ENCODE measurements at places on chromosomes 3 and 15.
A peak's percentile ranks its signal among the peaks of the same experiment; 100 is the strongest.

- H3K4me3 ChIP-seq = no peak overlapping the region
- H3K27me3 ChIP-seq = no peaks in the 10 kb centered on the region
- H3K36me3 ChIP-seq = no peaks in the 10 kb centered on the region
- no peaks in the 10 kb centered on the region for H3K4me1 ChIP-seq
These were observed 20.3 kb downstream of the LAMP3 start for GRCh38 chr3:183142199-183142598.

DNA sequence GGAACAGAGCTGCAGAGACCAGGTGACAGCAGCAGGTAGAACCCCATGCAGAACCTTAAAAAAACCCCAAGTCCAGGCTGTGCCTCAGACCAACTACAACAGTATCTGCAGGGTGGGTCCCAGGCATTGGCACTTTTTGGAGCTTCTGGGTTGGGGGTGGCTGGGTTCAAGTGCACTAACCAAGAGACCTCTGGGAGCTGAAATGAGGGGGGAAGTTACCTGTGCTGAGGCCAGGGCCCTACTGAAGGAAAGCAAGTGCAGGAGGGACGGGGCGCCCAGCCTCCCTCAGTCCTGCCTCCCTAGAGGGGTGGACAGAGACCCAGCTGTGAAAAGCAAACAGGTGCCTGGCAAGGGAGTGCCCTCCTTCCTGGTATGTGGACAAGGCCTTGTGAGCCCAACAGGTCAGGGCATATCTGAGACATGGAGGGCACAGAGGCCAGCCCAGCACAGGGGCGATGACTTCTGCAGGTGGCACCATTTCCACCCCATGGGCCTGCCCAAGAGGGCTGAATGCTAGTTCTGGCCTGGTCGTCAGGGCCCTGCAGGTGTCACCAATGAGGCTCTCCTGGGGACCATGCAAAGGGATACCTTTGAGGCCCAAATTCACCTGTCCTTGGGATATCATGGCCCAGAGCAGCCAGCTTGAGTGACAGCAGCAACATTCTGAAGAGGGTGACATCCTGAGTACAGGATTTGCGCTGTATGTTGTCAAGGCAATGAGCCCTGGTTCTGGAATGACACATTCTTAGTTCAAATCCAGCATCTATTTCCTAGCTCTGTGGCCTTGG lies 18.7 kb downstream of the CTSH start:
- H3K27me3 ChIP-seq = no peaks in the 10 kb centered on the region
- no peak overlapping the region for H3K4me3 ChIP-seq
- H3K4me1 ChIP-seq = no peaks in the 10 kb centered on the region
- DNase-seq = no peak
- H3K27ac ChIP-seq = no peak overlapping the region

- no peak overlapping the region for H3K4me3 ChIP-seq
- no peaks in the 10 kb centered on the region for H3K36me3 ChIP-seq
These were observed 750.6 kb downstream of the CADM2 start for GRCh38 chr3:85709346-85709892.

GRCh38 chr3:73465926-73466325 lies 158.8 kb downstream of the PDZRN3 start:
- no peak for DNase-seq
- H3K4me3 ChIP-seq = no peak overlapping the region
- no peaks in the 10 kb centered on the region for H3K4me1 ChIP-seq

GRCh38 chr3:139447486-139447885 lies 28.8 kb downstream of the RBP2 start:
- H3K27ac ChIP-seq = no peak overlapping the region
- no peaks in the 10 kb centered on the region for H3K4me1 ChIP-seq
- no peak for DNase-seq
- no peak overlapping the region for H3K4me3 ChIP-seq
- H3K27me3 ChIP-seq = no peaks in the 10 kb centered on the region

DNA sequence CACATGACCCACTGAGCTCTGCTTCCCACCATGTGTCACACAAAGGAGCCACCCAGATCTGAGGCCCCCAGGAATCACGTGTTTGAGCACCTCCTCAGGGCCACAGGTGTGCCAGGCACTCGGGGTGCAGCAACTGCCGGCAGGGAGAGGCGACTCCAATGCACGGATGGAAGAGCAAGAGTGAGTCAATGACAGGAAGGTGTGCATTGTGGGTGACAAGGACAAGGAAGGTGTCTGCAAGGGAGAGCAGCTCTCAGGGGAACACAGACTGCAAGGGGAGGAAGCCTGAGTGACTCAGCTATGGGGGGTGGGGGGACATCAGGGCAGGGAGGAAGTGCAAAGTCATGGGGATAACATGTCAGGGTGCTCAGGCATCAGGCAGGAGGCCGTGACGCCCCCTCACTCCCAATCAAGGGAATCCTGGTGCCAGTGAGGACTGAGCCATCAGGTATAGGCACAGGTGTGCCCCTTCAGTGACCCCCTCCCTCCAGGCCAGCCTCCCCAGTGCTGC lies 67.4 kb downstream of the NUP210 start:
- peaks cover 22% of the 10 kb centered on the region for H3K4me1 ChIP-seq
- H3K27me3 ChIP-seq = no peaks in the 10 kb centered on the region
- DNase-seq = no peak
- H3K36me3 ChIP-seq = peaks cover 44% of the 10 kb centered on the region
- no peak overlapping the region for H3K4me3 ChIP-seq

- no peaks in the 10 kb centered on the region for H3K4me1 ChIP-seq
- no peaks in the 10 kb centered on the region for H3K36me3 ChIP-seq
- H3K4me3 ChIP-seq = no peak overlapping the region
- H3K27ac ChIP-seq = no peak overlapping the region
These were observed 763.3 kb upstream of the CFAP20DC start for GRCh38 chr3:59813148-59813538.

- H3K27me3 ChIP-seq = no peaks in the 10 kb centered on the region
- H3K36me3 ChIP-seq = no peaks in the 10 kb centered on the region
- peaks cover 3% of the 10 kb centered on the region for H3K4me1 ChIP-seq
- H3K27ac ChIP-seq = no peak overlapping the region
- no peak for DNase-seq
- H3K4me3 ChIP-seq = peak overlapping the region; percentile 44
These were observed 137.0 kb downstream of the DNAJB8 start for GRCh38 chr3:128329491-128330213.

- H3K27ac ChIP-seq = no peak overlapping the region
- H3K27me3 ChIP-seq = no peaks in the 10 kb centered on the region
- DNase-seq = no peak
- H3K4me1 ChIP-seq = no peaks in the 10 kb centered on the region
- no peaks in the 10 kb centered on the region for H3K36me3 ChIP-seq
- H3K4me3 ChIP-seq = no peak overlapping the region
These were observed 78.6 kb downstream of the SEMA6D start for GRCh38 chr15:47795864-47796263.

DNA sequence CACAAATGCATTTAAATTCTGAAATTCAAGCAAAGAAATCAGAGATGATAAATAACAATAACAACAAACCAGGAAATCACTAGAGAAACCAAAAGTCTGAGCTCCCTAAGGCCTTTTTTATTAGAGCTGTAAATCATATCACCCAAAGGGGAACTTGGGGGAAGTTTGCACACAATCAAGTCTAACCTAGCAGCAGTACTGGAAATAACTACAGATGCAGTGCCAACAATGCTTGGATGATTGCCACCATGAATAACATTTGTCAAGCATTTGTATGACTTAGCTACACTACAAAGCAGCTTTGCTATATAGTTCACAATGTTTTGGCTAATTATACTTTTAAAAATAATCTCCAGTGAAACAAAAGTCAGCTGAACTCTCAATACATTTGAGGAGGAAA lies 27.8 kb downstream of the SHQ1 start:
- no peaks in the 10 kb centered on the region for H3K4me1 ChIP-seq
- H3K36me3 ChIP-seq = no peaks in the 10 kb centered on the region
- H3K4me3 ChIP-seq = no peak overlapping the region
- DNase-seq = no peak
- no peaks in the 10 kb centered on the region for H3K27me3 ChIP-seq

DNA sequence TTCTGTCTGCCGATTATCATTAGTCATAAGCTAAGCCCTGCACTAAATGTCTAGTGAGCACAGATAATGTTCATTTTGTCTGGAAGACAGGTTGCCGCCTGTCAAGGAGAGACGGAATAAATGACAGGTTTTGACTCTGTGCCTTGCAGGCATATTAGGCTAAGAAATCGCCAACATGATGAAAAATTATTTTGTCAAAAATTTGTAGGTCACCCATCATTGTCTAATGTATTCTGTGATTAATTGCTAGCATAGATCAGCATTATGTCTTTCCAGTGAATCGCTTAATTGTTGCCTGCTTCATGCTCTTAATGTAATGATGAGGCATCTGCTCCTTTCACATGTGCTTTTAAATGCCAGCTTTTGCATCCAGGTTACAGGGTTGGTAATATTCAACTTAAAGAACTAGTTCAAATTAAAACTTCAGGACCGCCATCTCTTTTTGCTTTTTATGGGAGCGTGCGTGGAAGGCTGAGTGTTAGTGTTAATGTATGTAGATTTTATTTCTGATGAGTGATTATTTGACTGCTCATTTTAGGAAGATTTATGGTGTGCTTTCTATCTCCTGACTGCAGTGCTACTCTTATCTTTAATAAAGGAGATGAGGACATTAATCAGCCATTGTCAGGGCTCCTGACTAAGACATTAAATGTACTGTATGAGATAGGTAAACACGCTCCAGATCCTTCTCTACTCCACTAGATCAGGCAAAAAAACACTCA lies 120.8 kb upstream of the MEIS2 start:
- no peaks in the 10 kb centered on the region for H3K27me3 ChIP-seq
- H3K4me1 ChIP-seq = no peaks in the 10 kb centered on the region
- no peak overlapping the region for H3K4me3 ChIP-seq
- no peak overlapping the region for H3K27ac ChIP-seq

DNA sequence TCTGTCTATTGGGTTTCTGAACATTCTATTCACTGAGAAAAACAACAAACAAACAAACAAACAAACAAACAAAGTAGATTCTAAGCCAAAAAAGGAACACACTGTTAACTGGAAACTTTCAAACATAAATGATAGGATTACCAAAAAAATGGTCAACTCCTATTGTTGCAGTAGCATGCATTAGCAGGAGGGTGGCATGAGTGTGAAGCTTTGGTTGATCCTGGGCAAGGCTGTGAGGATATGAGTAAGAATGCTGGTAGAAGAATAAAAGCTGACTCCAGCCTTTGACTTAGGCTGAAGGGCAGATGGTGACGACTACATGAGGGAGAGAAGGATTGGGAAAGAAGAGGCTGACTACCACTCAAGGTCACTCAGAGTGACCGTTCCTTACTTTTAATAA lies 810.3 kb downstream of the VGLL3 start:
- H3K27ac ChIP-seq = no peak overlapping the region
- no peak for DNase-seq
- H3K36me3 ChIP-seq = no peaks in the 10 kb centered on the region
- no peaks in the 10 kb centered on the region for H3K4me1 ChIP-seq

DNA sequence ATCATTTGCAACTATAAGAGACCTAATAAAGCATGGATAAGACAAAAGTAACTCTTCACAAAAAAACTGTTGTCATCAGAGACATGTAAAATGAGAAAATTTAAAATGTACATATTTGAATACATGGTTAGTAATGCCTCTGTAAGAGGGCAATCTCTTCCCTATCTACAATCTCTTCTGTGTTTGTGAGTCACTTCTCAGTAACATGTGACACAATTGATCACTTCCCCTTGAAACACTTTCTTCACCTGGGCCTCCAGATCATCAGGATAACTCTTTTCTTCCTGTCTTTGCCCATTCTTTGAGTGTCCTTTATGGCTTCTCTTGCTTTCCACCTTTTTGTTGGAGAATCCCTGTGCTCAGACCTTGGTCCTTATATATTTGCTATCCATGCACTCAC lies 50.4 kb downstream of the TFDP2 start:
- H3K4me3 ChIP-seq = no peak overlapping the region
- H3K27ac ChIP-seq = no peak overlapping the region
- H3K27me3 ChIP-seq = no peaks in the 10 kb centered on the region
- H3K4me1 ChIP-seq = no peaks in the 10 kb centered on the region
- H3K36me3 ChIP-seq = no peaks in the 10 kb centered on the region

- H3K4me3 ChIP-seq = no peak overlapping the region
- peak; percentile 71 for DNase-seq
- H3K36me3 ChIP-seq = no peaks in the 10 kb centered on the region
- peak overlapping the region; percentile 12 for H3K27ac ChIP-seq
- no peaks in the 10 kb centered on the region for H3K27me3 ChIP-seq
- peaks cover 16% of the 10 kb centered on the region for H3K4me1 ChIP-seq
These were observed 29.8 kb upstream of the PTPRG start for GRCh38 chr3:61531528-61531927.

DNA sequence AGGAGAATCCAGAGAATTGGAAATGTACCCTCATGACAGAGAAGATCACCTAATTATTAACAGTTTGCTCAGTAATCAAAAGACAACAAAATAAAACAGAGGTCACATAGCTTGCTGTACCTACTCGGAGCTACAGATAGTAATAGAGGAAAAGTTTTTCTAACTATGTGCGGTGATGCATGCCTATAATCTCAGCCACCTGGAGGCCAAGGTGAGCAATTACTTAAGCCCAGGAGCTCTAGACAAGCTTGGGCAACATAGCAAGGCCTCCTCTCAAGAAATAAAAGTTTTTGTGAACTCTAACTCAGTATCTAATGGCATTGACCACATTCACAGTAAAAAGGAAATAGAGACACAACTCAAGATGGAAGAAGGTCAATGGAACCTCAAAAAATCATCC lies 243.6 kb downstream of the ATP8B4 start:
- DNase-seq = no peak
- no peak overlapping the region for H3K27ac ChIP-seq
- H3K4me1 ChIP-seq = peaks cover 2% of the 10 kb centered on the region
- H3K4me3 ChIP-seq = no peak overlapping the region

- H3K27me3 ChIP-seq = no peaks in the 10 kb centered on the region
- H3K36me3 ChIP-seq = no peaks in the 10 kb centered on the region
- H3K27ac ChIP-seq = no peak overlapping the region
These were observed 378.4 kb upstream of the AGTR1 start for GRCh38 chr3:148319161-148319915.

GRCh38 chr15:64009798-64010261 lies 36.5 kb downstream of the DAPK2 start:
- no peak overlapping the region for H3K27ac ChIP-seq
- no peaks in the 10 kb centered on the region for H3K36me3 ChIP-seq
- no peaks in the 10 kb centered on the region for H3K4me1 ChIP-seq
- no peak overlapping the region for H3K4me3 ChIP-seq
- no peak for DNase-seq

GRCh38 chr3:38222032-38222634 lies 43.5 kb upstream of the SLC22A13 start:
- H3K27me3 ChIP-seq = no peaks in the 10 kb centered on the region
- peaks cover 62% of the 10 kb centered on the region for H3K36me3 ChIP-seq
- no peak overlapping the region for H3K27ac ChIP-seq
- H3K4me1 ChIP-seq = no peaks in the 10 kb centered on the region
